ENCODE measurements at places on chromosomes 1 and 21.

DNA sequence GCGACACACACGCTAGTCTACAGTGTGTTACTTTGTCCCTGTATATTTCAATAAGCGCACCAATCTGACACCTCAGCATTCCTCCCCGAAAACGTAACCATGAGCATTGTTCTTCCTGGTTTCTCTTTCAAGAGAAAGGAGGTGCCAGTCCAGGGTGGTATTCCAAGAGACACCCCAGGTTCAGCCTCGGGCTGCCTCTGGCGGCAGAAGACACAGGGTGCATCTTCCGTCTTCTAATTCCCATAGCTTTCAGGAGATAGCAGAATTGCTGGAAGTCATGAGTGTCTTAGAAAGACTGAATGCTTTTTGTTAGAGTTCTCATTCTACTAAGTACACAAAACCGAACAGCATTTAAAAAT is 15.9 kb upstream of the RGS8 start:
- no peak for DNase-seq

GRCh38 chr1:185775501-185775900 is 41.3 kb downstream of the HMCN1 start:
- DNase-seq: no peak

- no peak for DNase-seq
Observed at GRCh38 chr21:44711327-44712202, at the start of gene TSPEAR. TSPEAR (minus strand) TSS chr21:44711572; CDS start chr21:44711514, 58 bp downstream.

DNA sequence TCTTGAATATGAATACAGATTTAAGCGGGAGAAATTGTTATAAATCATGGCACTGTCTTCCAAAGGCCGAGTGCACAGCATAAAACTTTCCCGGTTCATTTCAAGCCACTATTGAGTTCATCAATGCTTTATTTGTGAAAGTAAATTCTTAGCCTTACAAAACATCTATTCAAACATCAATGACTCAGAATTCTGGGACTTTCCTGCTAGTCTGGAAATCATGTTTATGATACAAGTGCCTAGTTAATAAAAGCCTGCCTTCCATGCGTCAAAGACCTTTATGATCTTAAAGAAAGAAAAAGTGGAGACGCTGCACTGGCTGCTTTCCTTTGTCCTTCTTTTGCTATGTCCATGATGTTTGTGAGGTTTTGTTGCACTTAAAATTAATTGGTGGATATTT is 137.7 kb downstream of the SETD4 start:
- DNase-seq: no peak

DNA sequence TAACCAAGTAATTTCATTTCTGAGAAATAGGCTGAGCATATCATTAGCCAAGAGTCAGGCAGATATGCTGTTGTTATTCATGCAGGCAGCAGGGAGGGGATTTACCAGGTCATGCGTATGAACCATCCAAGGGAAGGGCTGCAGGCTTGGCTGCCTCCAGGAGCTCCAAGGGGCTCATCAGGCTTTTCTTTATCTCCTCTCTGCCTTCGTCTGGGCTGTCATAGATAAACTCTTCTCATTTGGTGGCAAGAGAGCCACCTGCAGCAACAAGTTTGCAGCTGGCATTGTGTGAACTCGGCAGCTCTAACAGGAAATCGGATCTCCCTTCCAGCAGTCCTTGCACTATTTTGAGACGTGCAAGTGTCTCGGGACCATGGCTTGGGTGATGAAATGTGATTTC is 7.5 kb downstream of the CCDC27 start:
- no peak for DNase-seq

GRCh38 chr1:233675446-233675845 is 61.5 kb downstream of the KCNK1 start:
- no peak for DNase-seq

- DNase-seq: no peak
Observed at GRCh38 chr21:42665026-42665425, 11.6 kb downstream of the PDE9A start.

DNA sequence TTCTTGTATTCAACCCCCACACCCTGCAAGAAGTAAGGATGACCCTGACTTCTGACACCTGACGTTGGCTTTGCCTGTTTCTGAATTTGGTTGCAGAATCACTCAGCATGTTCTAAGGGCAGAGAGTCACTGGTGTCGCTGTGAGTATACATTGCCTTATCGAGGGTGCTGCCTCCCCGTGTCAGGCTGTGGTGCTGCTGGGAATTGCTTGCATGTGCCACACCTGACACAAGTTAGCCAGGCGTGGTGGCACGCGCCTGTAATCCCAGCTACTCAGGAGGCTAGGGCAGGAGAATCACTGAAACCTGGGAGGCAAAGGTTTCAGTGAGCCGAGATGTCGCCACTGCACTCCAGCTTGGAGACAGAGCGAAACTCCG is 45.9 kb downstream of the WDR4 start:
- no peak for DNase-seq

DNA sequence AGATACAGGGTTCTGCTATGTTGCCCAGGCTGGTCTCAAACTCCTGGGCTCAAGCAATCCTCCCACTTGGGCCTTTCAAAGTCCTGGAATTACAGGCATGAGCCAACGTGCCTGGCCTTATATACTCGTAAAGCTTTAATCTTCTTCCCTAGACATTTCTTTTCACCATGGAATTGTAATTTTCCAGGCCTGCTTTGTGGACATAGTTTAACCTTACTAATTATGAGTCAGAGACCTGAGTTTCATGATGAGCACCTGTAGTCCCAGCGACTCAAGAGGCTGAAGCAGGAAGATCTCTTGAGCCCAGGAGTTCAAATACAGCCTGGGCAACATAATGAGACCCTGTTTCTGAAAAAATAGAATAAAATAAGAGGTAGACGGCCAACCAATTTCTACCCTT is 12.3 kb downstream of the PATJ start:
- no peak for DNase-seq

- no peak for DNase-seq
Observed at GRCh38 chr1:65791396-65791795, 1.3 kb upstream of the PDE4B start.

DNA sequence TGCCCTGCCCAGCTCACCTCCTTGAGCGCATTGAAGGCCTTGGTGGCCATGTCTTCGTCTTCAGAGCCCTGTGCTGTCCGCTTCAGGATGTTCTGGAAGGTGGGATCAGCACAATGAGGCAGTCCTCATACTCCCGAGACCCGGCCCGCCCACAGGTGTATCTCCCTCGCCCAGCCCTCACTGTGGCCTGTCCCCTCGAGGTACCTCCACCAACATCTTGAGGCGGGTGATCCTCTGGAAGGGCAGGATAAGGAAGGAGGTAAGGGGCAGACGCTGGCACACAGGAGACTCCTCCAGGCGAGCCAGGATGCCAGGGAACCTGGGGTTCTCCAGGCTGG is 7.1 kb downstream of the ARHGEF19 start:
- no peak for DNase-seq

DNA sequence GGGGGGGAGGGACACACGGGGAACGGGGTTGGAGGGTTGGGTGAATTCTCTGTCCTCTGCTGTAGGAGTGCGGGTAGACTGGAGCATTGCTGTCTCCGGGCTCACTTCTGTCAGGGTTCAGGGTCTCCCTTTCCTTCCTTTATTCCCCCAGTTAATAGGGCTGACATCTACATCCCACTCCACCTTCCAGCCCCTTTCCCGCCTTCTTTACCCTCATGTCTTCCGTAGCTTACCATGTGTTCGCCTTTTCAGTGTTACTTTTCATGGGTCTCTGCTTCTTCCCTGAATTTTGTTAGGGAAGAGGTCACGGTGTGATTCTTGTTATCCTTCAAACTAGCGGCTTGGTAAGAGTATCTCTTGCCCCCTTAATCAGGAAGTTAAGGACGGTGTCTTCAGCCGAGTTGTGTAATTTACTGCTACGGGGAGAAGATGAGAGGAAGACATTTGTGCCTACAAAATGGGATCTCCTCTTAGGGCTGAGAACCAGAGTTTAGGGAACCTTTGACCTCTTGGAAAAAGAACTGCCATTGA is 917 bp downstream of the RAP1A start:
- DNase-seq: no peak

DNA sequence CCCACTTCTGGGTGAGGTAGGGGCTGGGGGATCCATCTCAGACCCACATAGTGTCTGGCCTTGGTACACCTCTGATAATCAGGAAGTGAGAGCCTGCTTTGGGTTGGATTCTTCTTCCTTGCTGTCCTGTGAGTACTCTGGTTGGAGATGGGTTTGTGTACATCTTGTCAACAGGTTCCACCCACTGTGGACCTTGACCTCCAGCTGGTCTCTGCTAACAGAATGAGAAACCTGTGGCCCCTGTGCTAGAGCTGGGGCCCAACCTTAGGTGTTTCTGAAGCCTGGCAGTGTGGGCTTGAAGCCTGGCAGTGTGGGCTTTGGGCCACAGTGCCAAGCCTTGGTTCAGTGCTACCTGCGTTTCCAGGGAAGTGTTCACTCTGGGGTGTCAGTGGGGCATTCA is 2.6 kb downstream of the ZBTB48 start:
- DNase-seq: no peak

DNA sequence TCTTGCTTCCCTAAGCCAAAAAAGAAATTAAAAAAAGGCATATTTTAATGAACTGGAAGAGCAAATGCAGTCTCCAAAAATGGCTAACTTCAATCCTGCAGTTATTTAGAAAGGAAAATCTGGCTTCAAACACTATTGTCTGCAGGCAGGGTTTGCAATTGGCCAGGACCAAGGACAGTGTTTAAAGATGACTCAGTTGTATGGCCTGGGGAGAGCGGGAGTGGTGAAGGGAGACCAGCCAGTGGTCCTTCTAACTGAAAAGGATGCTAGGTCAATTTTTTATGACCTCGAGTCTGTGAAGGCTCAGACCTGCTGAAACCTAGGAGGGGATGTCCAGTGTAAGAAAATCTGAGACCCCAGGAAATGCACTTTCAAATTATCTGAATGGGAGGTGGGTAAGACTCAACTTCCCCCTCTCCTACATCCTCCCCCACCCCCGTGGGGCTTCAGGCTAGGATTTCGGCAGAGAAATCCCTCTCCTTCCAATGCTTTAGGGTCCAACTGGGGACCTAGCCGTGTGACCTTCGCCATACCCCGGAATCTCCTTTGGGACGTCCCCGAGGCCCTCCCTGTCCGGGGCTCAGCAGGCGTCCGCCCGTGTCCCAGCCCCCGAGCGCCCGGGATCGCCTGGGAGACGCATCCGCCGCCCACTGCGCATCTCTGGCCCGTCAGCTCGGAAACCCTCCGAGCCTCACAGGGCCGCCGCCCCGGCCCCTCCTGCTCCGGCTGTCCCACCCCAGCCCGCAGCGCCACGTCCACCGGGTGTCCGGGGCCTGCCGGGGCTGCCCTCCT is 602 bp upstream of the RIMKLA start:
- DNase-seq: no peak

- no peak for DNase-seq
Observed at GRCh38 chr1:63322114-63322943, at the start of gene FOXD3. FOXD3 (plus strand) TSS chr1:63322567; CDS start chr1:63323059, 492 bp downstream.

DNA sequence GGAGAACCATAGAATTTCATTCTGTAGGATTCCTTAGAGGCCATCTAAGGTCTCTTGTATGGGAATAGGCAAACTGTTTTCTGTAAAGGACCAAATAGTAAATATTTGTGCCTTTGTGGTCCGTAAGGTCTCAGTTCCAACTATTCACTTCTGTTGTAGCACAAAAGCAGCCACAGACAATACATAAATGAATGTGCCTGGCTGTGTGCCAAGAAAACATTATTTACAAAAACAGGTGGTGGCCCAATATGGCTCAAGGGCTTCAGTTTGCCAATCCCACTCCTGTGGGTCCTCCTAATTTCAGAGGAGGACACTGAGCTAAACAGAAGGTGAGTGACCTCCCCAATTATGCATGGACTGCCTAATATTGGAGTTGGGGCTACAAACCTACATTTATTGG is 67.6 kb upstream of the EDEM3 start:
- DNase-seq: no peak

GRCh38 chr1:106954661-106955229 is 101.7 kb upstream of the PRMT6 start:
- no peak for DNase-seq

DNA sequence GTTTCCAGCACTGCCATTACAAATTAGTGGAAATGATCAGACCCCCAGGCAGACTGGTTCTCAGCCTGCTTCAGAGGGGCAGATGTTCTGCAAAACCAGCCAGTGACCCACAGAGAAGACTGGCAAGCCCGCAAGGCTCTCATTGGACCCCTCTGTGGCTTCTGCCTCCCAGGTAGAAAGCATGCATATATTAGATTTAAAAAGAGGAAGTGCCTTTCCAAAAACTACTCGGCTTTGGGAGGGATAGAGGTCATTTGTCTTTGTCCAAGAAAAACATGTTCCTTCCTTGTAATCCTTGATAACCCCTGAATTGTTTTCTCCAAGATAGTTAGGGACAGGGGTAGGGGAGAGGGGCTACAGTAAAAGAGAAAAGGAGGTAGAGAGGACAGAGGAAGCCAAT is 11.8 kb downstream of the HIVEP3 start:
- DNase-seq: no peak

DNA sequence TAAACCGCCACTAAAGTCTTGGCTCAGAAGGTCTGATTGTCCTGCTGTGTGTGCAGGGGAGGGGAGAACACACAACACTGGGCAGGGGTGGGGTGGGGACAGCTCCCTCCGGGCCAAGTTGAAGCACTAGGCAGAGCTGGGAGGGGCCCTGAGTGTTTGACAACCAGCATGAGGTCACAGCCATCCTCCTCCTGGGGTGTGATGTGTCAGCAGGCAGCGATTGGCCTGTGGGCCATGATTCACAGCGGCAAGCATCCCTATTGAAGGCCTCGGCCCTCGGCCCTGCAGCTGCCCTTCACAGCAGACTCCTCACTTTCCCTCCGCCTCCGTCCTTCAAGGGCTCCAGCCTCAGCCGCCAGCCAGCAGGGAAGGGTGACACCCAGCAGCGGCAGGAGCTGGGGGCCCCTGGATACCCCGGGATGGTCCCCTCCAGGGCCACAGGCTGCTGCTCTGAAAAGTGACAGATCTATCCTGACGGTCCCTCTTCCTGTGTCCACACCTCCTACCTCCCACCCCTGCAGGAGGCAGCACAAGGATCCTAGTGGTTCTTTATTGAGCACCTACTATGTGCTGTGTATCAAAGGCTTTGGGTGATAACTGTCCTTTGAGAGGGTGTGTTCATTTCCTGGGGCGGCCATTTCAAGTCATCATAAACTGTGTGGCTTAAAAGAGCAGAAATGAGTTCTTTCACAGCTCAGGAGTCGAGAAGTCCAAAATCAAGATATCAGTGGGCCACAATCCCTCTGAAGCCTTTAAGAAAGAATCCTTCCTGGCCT is 66.0 kb upstream of the SLC25A33 start:
- peak; percentile 92 for DNase-seq

Measured in BJ (cell line).